SIG-M5 (cell line): ENCODE measurements at places on chromosomes 1 and 21.

GRCh38 chr1:53949023-53949990 lies 3.2 kb downstream of the LRRC42 start:
- DNase-seq, result no peak

DNA sequence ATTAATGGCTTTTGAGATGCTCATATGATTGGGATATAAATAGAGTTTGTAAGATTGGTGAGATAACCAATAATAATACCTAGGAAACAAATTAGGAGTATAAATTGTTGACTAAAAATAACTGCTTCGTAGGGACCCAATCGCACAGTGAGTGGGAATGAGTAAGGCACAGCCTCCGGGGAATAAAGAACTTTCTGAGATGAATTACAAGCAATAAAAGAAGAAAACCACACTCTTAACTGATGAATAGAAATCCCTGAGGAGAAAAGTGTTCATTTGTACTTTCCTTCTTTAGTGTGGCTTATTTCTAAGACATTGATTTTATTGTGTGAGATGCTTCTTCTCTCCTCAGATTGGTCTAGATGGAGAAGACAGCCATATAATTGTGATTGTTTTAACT lies 443.4 kb upstream of the PRMT6 start:
- DNase-seq, result no peak

DNA sequence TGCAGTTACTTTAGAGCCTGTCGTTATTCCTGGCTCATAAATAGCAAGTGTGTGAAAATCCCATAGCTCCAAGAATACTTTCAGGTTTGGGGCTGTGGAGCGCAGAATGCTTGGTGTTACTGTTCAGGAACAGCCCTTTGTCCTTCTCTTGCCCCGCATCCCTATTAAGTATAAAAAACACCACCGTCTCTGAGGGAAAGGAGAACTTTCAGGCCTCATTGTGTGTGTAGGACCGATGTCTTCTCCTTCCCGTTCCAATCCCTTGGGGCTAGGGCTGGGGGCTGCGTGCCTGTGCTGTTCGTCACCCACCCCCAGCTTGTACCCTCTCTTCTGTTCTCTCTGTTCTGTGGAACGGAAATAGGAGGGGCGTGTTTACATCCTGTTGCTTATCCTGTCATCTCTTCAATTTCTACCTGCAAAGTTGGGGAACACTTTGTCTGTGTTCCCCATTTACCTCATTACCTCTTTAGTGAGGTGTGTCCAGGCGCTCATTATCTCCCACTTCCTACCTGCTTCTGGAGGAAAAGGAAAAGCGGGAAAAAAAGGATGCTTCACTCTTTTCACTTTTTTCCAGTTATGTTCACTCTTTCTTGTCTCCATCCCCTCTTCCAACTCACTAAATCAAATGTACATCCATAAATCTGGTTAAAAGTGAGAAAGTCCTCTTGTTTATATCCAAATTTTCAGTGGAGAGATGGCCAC lies 788 bp upstream of the TXNIP start:
- no peak for DNase-seq

DNA sequence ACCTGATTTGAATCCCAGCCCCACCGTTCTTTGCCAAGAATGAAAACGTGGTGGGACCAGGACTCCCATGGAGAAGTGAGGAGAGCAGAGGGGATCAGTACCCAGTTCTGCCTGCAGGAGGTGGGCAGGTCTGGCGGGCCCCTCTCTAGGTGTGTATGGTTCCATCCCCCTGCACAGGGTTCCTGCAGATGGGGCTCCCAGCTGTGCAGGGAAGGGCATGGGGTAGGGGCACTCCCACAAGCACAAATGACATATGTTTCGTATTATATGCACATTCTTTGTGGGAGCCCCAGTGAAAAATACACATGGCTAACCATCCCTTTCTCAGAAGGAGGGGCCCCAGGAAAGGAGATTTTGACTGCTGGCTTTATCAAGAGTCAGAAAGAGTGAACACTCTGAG lies 144.6 kb downstream of the PLPP3 start:
- DNase-seq, result no peak

- no peak for DNase-seq
Observed at GRCh38 chr1:78607944-78608343, 12.3 kb upstream of the IFI44L start.

GRCh38 chr1:5386371-5386770 lies 605.9 kb downstream of the NPHP4 start:
- no peak for DNase-seq

DNA sequence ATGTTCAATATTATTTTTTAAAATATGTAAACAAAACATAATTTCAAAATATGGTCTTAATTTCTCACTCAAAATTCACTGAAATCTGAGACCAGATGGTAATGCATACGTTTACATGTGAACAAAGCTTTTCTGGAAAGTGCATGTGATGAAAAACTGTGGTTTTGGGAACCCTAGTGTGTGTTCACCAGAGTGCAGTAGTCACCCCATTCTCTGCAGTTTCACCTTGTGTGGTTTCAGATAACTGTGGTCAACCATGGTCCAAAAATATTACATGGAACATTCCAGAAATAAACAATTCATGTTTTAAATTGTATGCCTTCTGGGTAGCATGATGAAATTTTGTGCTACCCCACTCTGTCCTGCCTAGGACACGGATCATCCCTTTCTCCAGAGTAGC lies 2021.9 kb downstream of the MRPL39 start:
- no peak for DNase-seq

DNA sequence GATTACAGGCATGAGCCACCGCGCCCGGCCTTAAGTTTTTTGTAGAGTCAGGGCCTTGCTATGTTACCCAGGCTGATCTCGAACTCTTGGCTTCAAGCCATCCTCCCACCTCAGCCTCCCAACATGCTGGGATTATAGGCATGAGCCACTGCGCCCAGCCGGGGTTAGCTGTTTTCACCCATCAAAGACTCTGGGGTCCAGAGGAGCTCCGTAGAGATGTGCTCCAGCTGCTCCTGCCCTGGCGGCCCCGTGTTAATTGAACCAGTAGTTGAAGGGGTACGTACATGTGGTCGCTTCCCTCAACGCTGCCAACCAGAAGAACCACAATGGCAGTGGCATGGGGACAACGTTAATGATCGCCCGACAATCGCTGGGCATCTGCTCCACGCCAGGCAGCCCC lies 72.0 kb downstream of the NPHP4 start:
- no peak for DNase-seq

GRCh38 chr21:43975469-43976098 lies 36.5 kb upstream of the TRAPPC10 start:
- no peak for DNase-seq

- no peak for DNase-seq
Observed at GRCh38 chr1:164263540-164263939, 295.4 kb upstream of the PBX1 start.

DNA sequence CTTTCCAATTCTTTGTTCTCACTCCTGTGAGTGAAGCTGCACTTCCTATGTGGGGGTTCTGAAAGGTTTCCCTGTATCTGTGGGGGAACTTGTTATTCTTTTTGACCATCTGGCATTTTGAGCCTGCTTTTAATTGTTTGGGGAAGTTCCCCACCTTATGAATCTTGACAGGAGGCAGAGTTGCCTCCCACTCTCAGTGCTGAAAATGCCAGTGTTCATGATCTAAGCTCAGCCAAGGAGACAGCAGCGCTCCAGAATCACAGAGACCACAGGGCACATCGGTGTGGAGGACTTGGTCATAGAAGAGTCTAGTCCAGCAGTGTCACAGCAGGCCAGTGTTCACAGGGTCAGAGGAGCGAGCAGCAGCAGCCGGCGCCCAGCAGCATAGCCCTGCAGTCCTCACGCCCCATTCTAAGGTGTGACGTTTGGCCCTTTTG lies 63.8 kb upstream of the PRDX6 start:
- no peak for DNase-seq

DNA sequence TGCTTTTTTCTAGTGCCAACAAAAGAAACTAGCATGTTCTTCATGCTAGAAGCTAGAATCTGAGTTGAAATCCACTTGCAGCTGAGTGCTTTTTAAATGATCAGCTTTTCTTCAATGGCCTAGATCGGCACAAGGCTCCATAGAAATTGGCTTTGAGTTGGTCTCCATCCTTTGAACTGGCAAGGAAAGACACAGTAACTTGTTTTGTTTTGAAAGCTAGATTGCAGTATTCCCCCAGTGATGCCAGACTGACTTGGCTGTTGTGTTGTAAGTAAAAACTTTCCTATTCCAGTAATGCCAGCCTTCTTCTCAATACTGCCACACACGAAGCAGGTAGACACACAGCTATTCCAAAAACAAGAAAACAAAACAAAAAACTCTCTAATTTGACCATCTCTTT lies 139.1 kb downstream of the FMN2 start:
- no peak for DNase-seq

GRCh38 chr1:221965252-221965651 lies 223.4 kb upstream of the DUSP10 start:
- DNase-seq, result no peak
